Upper lobe of right lung (tissue), 1 donor: ENCODE measurements at places on chromosomes 16 and 17.

DNA sequence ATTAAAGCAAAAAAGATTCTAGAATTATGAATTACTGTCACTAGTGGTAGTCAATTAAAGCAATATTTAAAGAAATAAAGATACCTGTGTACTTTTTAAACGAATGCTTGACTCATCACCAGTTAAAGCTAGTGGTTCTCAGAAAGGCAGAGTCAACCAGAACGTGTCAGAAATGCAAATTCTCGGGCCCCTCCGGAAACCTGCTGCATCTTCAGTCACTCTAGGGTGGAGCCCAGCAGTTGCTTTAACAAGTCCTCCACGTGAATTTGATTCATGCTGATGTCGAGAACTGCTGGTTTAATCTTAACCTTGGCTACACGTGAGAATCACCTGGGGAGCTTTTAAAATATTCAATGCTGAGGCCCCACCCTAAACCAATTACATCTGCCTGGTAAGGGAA lies 169.8 kb upstream of the SDK2 start:
- no peak for DNase-seq

- DNase-seq: peak; percentile 96
These were observed 6.0 kb upstream of the ZNF205 start for GRCh38 chr16:3106205-3106928.

GRCh38 chr17:57425431-57425830 lies 169.1 kb downstream of the MSI2 start:
- DNase-seq: no peak

GRCh38 chr16:88784856-88785105 lies 239 bp downstream of the PIEZO1 start:
- DNase-seq: no peak

DNA sequence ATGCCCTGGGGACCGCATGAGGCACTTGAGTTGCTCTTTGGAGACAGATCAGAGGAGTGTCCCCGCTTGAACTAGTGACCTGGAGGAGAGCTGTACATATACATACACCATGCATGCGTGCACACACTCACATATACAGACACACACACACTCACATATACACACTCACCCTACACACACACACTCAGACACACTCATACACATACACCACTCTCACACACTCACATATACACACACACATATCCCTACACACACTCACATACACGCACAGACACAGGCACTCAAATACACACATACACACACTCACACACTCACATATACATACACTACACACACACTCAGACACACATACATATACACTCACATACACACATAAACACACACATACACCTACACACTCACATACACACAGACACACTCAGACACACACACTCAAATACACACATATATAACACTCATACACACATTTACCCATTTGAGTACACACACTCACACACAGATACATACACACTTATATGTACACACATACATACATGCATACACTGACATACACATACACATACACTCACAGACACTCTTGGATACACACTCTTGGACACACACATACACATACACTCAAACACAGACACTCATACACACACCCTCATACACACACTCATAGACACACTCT lies 5.4 kb upstream of the MPP2 start:
- no peak for DNase-seq
